AG04449 (cell line): ENCODE measurements at places on chromosomes 11 and 22.

DNA sequence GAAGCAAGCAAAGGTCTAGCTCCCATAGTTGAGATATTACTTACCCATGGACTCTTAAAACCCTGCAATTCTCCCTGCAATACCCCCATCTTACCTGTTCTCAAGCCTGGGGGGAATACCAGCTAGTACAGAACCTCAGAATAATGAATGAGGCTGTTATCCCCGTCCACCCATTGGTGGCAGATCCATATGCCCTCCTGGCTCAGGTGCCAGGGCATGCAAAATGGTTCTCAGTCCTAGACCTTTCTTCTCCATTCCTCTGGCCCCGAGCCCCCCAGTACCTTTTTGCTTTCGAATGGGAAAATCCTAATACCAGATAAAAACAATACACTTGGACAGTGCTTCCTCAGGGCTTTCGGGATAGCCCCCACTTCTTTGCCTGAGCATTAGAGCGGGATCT, 86.4 kb downstream of the PIWIL4 start:
- no peak for DNase-seq

DNA sequence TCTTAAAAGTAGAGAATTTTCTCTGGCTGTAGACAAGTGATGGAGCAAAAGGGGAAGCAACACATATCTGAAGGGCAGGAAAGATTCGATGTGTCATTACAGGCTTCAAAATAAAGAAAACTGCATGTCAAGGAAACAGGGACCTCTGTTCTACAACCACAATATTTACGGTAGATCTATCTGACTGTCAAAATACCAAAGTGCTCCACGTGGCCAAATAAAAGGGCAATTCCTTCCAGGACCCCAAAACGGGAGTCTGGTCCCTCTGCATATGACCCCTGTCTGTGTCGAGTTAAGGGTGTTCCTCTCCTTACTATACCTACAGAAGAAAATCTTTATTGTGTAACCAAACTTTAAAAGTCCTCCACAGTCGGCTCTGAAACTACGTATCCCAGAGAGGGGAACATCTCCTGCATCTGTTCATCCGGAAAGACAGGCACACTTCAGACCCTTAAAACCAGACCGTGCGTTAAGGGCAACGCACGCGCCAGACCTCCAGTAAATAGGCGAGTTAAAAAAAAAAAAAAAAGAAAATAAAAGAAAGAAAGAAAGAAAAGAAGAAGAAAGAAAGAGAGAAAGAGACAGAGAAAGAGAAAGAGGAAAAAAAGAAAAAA, 756 bp downstream of the CLNS1A start:
- DNase-seq, result no peak

DNA sequence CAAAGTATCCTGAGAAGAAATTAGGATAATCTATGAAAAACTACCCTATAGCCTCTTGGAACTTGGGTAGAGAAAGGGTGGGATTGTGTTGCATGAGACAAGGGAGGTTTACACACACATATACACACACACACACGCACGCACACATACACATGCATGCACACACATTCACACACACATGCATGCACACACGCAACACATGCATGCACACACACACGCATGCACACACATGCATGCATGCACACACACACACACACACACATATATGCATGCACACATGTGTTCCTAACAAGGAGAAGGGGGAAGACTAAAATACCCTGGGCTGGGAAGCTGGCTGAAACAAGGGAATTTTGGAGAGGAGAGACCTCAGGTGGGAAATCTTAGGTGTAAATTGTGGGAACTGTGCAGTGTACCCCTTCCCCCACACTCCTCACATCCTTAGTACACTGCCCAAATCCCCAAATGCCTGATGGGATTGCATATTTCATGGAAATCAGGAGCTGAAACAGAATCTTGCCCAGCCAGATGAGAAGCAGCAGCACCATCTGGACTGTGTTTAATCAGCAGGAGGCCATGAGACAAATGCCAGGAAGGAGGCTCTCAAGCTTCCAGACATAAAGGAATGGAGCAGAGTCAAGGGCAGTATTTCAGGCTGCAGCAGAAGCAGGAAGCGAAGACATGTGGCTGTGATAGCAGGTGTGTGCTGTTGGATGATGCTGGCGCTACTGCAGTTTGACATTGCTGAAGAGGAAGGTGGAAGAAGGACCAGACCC, 14.6 kb upstream of the POLD3 start:
- no peak for DNase-seq

DNA sequence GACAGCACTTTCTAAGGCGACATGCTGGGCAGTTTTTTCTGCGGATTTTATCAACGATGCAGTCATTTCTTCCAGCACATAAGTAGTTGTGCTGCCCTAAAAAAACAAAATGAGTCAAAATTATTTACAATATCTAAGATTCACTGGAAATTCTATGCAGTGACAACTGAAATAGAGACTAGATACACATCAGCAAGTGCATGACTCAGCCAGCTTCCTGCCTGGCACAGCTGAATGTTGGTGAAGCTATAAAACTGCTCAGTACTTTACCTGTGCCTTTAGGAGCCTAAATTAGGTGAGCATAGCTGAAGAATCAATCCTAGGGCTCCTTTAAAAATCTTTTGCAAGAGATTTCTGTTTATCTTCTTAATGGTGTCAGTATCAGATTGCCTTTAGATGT, 37.8 kb downstream of the PGR start:
- DNase-seq, result no peak

- peak; percentile 24 for DNase-seq
Measured at GRCh38 chr11:70005107-70005818, 72.9 kb upstream of the ANO1 start.

DNA sequence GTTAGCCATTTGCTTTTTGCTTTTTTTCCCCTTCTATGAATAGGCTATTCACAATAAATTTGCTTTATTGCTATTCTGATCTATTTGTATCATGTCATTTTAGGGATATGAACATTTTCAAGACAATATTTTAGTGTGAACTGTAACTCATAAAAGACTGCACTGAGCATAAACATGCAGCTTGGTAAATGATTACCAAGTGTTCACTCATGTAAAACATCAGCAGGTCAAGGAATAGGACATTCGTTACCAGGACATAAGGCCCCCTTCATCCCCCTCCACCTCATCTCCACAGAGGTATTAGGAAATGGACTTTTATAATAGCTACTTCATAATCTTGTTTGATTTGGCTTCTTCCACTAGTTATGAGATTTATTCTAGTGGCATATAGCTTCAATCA, 12.4 kb downstream of the NLRP14 start:
- no peak for DNase-seq

GRCh38 chr11:120694726-120695125, 183.2 kb downstream of the GRIK4 start:
- DNase-seq, result no peak

- DNase-seq, result peak; percentile 82
Measured at GRCh38 chr11:119470317-119471291, 47.6 kb upstream of the THY1 start.

GRCh38 chr11:106854429-106854828, 163.8 kb downstream of the GUCY1A2 start:
- no peak for DNase-seq

DNA sequence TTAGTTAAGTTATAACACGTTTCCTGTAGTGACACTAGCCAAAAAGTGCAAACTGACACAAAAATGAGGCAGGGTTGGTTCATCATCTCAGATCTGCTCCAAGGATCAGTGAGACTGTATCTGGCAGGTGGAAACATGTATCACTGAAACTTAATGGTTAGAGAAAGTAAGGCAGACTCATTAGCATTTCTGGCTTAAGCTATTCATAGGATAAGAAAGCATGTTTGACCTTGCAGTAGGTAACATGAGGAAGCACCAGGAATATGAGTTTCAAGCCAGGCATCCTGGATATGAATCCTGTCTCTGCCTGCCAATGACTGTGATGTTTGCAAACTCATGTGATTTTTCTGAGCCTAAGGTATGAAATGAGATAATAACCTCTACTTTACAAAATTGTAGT, 732.1 kb downstream of the NELL1 start:
- DNase-seq, result no peak

- DNase-seq, result no peak
Measured at GRCh38 chr11:85089654-85090053, 537.5 kb downstream of the DLG2 start.

DNA sequence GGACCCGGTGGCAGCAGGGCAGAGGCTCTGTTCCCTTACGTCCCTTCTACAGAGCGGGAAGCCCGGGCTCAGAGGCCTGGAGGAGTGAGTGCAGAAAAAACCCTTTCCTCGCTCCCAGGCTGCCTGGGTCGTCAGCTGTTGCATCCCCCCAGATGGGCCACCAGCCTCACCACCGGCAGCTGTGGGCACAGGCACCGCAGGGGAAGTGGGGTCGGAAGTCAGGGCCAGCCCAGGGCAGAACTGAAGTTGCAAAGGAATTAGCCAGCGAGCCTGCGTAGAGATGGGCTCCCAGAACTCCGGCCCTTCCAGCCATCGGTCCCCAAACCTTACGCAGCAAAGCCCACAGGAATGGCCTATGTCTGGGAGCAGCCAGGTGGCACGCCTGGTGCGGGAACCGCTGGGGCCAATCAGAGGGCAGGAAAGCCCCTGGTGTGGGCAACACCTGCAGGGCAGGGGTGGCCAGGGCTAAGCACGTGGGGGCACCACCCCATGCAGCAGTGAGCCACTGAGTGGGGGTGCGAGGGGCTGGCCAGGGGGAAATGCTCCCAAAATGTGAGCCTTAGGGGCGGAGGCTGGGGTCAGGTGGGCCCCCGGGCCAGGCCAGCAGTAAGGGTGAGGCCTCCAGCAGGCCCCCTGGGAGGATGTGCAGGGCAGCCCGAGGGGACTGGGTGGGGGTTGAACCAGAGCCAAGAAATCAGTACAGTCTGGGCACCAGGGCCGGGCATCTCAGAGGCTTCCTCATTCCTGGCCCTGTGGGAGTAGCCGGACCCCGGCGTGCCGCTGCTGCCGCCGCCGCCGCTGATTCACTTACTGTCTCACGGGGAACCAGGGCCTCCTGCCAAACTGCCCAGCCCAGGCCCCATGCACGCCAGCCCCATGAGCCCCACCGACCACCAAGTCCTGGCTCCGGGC, 58.2 kb downstream of the WNT7B start:
- DNase-seq, result no peak

DNA sequence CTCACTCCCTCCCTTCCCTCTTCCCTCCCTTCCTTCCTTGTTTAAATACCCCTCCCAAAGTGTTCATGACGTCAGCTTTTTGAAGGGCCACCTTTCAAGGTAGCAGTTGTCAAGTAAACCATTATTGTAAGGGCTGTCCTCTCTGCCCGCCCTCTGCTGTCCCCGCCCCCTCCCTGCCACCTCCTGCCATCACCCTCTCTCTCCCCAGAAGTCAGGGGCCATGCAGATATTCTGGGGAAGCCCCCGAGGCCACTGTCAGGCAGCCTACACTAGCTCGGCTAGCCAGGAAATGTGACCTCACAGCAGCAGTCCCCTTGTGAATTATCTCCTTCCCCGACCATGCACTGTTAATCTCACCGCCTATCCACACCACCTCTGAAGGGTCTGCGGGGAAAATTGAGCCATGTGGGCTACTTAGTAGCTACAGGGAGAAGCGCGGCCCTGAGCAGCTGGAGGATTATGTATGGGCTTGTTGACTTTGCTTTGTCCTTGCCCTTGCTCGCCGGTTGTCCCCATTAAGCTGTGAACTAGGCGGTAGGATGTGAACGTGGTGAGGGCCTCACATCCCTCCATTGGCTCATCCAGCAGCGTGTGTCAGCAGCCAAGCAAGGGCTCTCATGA, 42.1 kb upstream of the ATXN10 start:
- DNase-seq, result no peak

DNA sequence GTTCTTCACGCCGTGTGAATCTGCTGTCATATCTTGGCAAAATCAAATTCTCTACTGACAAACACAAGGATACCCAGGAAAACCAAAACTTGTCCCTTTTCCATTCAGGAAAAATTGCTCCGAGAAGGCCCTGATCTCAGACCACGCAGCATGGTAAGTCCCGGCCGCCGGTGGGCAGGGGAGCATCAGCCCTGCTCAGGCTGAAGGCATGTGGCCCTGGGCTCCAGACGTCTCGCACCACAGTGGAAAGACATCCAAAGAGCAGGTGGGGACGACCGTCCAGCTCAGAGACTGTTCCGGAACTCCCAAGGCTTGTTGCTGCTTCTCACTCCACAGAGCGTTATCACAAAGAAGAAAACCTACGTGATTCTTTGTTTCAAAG, 29.8 kb downstream of the TOLLIP start:
- no peak for DNase-seq

- no peak for DNase-seq
Measured at GRCh38 chr11:92384802-92385201, 160.2 kb downstream of the FAT3 start.

GRCh38 chr11:69509846-69510390, 28.5 kb downstream of the LINC01488 start:
- DNase-seq, result no peak

GRCh38 chr11:85595285-85595884, 31.8 kb downstream of the DLG2 start:
- DNase-seq, result no peak

DNA sequence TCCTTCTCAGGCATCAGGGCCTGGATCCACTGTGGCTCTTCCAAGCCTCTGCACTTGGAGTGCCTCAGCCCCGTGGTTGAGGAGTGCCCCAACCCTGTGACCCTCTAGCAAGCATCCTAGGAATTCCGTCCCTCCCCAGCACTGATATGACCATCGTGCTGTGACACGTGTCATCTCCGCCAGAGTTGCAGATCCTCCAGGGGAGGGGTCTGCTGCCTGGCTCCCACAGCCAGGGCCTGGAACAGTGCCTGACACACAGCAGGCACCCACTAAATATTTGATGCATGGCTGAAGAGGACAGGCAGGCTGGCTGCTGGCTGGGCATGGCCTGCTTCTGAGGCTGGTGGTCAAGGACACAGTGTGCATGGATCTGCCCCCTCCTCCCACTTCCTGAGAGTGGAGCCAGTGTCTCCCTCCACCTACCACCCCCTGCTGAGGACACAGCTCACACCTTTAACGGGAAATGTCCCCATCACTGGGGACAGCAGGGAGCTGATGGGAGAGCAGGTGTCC, 1.7 kb upstream of the CD81 start:
- no peak for DNase-seq

DNA sequence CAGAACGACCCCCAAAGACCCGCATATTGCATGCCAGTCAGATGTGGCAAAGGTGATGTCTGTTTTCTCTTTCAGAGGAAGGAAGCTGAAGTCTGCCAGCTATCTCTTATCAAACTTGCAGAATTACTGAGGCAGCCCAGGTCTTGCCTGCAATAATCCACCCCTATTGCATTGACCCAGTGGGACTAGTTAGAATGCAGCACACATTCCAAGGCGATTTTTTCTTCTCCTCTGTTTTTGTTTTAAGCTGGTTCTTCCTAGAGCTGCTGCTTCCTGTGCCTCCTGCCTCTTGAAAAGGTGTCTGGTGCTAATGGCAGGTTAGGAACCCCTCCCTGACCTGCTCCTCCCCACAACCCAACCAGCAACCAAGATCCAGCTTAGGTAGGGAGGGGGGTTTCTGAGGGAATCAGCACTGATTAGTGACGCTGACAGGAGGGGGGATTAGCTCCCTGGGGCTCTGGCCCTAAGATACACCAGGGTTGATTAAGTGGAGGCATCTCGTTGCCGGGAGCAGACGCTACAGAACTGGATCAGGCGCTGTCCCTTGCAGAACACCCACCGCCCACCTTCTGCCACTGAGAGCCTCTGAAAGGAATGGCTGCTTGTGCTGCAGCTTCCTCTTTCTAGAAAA, 2.8 kb downstream of the NTM start:
- DNase-seq, result no peak

- DNase-seq, result no peak
Measured at GRCh38 chr11:113685654-113686359, 20.3 kb downstream of the TMPRSS5 start.
